ENCODE measurements at places on chromosomes 11 and 22.

DNA sequence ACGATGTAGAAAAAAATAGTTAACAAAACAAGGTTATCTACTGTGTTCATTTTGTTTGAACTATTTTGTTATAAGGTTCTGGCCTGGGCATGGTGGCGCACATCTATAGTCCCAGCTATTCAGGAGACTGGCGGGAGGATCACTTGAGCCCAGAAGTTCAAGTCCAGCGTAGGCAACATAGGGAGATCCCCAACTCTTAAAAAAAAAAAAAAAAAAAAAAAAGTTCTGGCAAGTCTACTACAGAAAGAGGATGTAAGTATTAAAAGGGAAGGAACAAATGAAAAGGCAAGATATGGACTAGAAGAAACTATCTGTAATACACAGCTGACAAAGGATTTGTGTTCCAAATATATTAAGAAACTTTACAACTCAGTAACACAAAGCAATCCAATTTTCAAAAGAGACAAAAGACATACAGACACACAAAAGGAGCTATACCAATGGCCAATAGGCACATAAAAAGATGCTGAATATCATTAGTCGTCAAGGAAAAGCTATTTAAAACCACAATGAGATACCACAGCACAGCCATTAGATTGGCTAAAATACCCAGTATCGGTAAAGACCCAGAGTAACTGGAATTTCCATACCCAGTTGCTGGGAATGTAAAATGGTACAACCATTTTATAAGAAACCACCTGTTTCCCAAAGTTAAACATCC, 27.4 kb downstream of the RRAS2 start:
- DNase-seq: no peak

DNA sequence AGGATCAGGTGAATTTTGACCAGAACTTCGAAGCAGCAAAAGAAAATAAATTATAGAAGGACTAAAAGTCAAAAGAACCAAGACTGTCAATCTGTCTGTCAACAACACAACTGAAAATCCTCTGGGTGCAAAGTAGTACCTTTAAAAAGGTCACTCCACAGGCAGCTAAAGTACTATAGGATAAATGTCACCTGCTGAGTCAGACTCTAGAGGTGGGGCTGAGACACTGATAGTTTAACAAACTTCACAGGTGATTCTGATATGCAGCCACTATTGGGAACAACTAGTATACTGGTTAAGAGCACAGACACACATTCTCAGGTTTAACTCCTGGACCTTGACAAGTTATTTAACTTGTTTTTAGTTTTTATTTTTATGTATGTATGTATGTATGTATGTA, 107.3 kb downstream of the FCHSD2 start:
- no peak for DNase-seq

GRCh38 chr22:45268167-45268957, 16.4 kb upstream of the UPK3A start:
- no peak for DNase-seq

- DNase-seq: no peak
These were observed 1.7 kb upstream of the EIF4ENIF1 start for GRCh38 chr22:31491218-31491962.

DNA sequence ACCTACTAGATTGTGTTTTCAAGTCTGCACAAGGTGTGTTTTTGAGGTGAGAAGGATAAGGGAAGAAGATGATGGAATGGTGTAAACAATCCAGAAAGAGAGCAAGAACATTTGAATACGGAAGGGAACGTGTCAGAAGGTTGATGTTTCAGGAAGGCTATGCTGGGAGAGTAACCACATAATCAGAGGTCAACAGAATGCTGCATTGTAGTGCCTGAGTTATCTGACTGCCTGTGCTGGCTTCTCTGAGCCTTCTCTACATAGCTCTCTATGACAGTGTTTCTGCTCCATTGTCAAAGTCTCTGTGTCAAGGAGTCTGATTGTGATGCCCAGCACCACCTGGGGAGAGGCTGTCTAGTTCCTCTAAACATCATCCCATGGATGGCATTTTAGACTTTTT, 74.1 kb downstream of the CYB5R2 start:
- DNase-seq: no peak

DNA sequence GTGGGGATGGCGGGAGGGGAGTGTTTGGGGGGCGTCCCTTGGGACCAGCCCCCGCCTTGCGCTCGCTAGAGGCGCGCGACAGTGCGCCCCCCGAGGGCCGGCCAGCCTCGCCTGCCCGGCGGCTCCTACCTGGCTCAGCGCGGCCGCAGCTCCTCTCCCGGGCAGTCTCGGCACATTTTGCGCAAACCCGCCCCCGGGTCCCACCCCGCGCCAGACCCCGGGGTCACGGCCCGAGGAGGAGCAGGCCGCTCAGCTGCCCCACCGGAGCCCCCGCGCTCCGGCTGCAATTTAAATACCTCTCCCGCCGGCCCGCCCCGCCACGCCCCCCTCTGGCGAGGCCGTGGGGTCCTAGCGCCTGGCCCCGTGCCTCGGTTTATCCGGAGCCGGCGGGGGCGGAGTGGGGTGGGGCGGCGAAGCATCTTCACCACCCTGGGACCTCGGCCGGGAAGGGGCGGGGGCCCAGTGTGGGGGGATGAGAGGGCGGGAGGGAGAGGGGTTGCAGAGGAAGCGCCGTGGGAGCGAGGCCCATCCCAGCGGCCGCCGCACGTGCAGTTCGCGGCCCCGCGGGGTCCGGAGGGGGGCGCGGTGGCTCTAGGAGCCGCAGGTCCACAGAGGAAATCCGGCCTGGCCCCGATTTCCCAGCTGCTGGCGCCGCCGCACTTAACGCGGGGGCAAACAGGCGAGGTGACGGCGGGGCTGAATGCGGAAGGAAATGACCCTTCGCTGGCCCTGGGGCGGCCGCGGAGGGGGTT, at the start of gene LRRC32:
TSS of gene LRRC32 (minus strand) at position 263 of the 752 bp plus-strand sequence. CDS start 4,793 bp downstream, outside the sequence.
- DNase-seq: peak; percentile 35

GRCh38 chr11:5420993-5421392, 918 bp upstream of the OR51Q1 start:
- no peak for DNase-seq

GRCh38 chr11:13047884-13048283, 38.8 kb downstream of the RASSF10 start:
- DNase-seq: no peak

All from stimulated activated CD4-positive, alpha-beta T cell treated with anti-CD3 and anti-CD28 coated beads, Interleukin-2, amount 100 ng/mL, for 24 hours (primary cell).